Activated naive CD4-positive, alpha-beta T cell treated with anti-CD3 and anti-CD28 coated beads, Interleukin-2, amount 50 U/mL, for 16 hours (primary cell): ENCODE measurements at places on chromosomes 3 and 15.

- no peak for DNase-seq
Observed at GRCh38 chr3:46135475-46135874, 72.6 kb downstream of the CCR1 start.

- no peak for DNase-seq
Observed at GRCh38 chr3:125151442-125151817, 61.1 kb downstream of the SLC12A8 start.

DNA sequence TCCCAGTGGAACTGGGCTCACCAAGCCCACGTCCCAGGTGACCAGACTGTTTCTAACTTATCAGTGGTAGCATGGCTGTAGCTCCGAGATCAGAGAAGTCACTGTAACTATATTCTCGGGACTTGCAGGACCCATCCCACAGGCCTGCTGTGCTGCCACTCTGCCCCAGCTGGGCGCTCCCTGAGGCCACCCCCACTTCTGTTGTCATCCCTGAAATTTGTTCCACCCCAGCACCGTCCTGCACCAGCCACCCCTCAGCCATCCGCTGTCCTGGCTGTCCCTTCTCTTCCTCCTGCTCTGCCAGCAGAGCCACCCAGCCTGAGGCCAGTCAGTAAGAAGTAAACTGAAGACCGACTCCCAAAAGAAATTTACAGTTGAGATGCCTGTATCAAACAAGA is 33.0 kb upstream of the VILL start:
- DNase-seq, result no peak

- no peak for DNase-seq
Observed at GRCh38 chr3:153762411-153763235, 358.6 kb upstream of the ARHGEF26 start.

GRCh38 chr3:43949594-43949993 is 258.9 kb downstream of the ABHD5 start:
- no peak for DNase-seq

DNA sequence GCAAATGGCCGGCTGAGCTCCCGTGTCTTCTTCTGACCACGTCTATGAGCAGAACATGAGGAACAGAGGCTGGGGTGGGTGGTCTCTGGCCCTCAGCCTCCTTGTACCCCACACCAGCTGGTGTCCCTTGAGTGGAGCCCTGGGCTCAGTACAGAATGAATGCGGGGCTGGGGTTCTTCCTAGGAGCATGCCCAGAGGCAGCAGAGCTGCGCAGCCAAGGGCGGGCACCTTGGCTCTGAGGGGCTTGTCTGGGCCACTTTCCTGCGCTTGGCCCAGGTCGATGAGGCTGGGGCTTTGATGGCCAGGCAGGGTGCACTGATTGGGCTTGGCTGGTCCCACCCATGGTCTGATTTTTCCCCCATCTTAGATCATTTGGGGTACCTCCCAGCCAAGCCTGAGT is 6.4 kb downstream of the SCN5A start:
- no peak for DNase-seq

DNA sequence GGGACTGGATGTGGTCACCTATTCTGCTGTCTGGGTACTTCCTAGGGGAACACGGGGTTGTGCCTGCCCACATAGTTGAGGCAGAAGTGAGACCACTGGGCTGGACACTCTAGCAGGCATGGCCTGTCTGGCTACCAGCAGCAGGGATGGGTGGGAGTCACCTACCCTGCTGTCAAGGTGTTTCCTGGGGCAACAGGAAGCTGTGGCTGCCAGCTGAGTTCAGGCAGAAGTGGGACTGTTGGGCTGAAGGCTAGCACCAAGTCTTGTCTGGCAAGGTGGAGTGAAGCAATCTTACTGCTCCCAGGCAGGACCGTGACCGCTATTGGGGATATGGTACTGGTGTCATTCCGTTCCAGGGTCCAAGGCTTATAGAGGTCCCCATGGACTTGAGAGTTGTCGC is 20.3 kb upstream of the ZDHHC23 start:
- DNase-seq, result no peak

DNA sequence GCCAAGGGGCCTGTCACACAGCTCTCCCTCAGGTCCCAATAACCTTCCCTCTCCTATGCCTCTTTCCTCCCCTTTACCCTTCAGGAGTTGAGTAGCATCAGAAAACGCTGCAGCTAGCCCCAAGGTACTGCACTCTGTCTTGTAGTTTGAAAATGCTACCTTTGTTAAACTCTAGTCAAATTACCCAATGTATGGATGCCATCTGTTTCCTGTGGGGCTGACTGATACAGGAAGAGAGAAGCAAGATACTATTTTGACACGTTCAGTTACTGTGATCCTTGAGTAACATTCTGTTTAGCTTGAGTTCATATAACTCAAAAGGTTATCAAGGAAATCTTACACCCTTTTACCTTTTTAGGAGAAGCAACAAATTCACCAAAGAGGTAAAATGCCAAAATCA is 493.1 kb downstream of the FHIT start:
- no peak for DNase-seq

DNA sequence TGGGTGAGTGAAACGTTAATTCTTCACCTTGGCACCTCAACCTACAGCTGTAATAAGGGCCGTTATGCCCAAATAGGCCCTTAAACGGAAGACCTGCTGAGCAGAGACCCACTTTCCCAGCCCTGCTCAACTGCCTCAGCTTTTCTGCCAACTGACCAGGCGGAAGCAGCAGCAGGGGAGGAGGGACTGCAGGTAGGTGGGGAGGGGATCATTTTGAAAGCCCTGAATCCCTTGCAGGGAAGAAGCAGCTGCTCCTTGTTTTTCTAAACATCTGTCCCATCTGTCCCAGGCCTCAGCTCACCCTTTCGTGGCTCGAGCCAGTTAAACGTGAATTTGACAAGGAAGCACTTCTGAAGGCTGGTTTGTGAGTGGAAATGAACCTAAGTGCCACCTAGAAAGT is 978 bp upstream of the CMC1 start:
- no peak for DNase-seq

DNA sequence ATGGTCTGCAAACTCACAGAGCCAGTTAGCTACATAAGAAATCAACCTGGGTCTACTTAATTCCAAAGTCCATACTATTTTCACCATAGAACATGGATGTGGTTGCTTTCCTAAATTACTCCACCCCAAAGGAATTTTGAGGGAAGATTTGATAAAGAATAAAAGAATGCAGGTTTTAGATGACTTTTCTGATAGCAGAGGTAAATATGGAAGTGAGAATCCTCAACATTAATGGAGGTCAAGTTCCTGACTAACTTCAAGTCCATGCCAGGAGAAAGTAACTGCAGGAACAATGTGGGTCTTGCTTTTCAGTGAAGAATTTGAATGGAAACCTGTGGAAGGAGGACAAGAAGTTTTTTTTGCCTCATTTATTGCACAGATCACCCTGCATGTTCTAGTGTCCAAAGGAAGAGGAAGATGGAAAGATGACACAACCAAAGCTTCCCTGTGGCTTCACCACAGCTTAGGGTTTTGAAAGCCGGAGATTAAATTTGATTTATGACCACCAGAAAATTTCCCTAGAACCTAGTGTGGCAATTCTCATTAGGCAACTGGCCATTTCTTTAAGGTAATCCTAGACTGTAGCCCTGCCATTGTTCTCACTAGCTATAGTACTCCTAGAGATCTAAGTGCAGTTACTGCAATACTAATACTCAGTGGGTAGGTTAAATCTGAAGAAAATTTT is 429.7 kb downstream of the RAP2B start:
- DNase-seq, result no peak

GRCh38 chr3:122415762-122416654 is at the start of gene WDR5B:
Gene WDR5B (minus strand): TSS chr3:122416062. CDS start chr3:122415528, 534 bp downstream.
- DNase-seq, result peak; percentile 96

- no peak for DNase-seq
Observed at GRCh38 chr3:188505151-188505550, 351.2 kb downstream of the LPP start.

DNA sequence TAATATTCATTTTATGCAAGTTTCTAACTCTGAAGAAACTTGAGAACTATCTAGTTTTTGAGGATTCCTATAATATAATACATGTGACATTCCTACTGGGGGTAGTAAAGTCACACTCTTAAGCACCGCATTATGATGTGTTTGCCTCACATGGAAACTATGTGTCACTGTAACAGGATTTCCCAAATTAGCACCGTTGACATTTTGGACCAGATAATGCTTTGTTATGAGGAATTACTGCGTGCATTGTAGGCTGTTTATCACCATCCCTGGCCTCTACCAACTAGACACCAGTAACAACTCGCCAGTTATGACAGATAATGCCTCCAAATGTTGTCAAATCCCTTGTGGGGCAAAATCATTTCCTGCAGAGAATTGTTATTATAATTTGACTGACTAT is 267.8 kb downstream of the RAP2B start:
- DNase-seq, result no peak

DNA sequence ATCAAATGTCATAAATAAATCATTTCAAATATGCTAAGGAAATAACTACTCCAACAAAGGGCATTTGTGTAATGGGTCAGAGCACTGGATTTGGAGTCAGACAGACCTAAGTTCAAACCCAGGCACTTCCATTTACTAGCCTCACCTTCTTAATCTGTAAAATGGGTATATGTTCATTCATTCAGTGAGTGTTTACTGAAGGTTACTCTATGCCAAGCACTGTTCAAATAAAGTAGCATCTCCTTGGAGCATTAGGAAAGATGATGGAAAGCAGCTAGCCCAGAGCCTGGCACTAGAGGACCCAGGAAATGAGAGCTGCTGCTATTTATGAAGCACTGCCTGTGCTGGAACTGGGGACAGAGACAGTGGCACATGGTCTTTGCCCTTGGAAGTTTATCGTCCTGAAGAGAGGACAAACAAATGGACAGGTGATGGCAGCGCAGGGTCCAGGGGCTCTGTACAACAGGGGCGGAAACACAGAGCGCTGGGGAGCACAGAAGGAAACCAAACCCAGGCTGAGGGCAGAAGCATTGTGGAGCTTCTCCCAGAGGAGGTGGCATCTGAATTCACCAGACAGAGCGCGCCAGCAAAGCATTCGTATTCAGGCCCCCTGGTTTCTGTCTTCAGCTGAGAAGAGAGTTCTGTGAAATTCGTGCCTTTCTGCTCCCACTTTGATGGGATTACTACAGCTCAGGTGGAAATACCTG is 19.0 kb downstream of the TM4SF4 start:
- DNase-seq, result no peak

DNA sequence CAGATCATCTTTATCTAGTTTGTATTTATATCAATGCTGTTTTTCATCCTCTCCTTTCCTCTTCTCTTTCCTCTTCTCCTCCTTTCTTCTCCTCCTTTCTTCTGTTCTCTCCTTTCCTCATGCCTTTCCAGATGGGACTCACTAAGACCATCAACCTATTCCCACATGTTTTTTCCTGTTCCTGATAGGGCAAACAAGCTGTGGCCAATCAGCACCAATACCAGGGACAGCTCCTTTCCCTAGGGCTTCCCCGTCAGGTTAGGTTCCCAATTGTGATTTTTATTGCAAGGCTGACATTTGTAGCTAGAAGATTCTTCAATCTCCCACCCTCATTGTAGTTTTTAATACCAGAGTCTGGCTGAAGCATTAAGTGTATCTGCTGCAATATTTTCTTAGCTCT is 76.3 kb upstream of the COL8A1 start:
- no peak for DNase-seq

DNA sequence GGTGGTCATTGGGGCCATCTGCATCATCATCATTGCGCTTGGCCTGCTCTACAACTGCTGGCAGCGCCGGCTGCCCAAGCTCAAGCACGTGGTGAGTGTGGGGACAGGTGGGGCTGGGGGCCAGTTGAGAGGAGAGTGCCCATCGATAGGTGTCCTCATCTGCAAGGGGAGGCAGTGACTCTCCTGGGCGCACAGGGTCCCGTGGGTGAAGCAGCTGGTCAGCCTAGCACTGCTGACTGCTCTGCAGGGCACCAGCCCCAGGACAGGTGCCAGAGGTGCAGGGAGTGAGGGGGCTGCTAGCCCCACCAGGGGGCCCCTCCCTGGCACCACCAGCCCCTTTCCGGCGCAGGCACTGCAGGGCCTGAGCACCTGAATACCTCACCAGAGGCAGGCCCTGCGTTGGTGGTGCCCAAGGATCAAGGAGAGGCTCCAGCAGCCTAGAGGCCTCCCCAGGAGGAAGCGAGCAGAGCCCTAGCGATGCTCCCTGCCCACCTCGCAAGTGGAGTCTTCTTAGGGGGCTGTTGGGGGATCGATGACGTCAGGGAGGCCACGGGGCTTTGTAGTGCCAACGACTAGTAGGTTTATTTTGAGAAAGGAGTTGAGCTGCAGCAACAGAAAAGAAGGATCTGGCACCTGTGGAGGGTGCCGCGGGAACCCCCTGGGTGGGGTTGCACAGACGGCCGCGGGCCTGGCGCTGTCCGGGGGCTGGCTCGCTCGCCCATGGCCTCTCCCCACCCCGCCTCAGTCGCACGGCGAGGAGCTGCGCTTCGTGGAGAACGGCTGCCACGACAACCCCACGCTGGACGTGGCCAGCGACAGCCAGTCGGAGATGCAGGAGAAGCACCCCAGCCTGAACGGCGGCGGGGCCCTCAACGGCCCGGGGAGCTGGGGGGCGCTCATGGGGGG is 976 bp upstream of the ABTB1 start:
- DNase-seq, result peak; percentile 5

DNA sequence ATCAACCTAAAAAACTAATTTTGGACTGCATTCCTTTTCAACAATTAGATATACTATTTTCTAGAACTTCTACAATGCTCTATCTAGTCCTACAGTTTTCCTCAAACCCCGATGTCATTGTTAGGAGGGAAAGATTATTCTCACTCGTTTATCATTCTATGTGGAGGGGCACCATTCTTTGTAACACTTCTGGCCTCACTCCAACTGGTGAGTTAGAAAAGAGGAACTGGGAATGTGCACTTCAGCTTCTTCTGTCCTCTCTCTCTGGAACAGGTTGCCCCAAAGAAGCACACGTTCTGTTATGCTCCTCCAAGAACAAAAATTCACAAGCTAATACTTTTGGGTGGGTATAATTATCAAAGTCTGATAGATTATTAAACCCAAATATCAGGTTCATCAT is 137.9 kb downstream of the UACA start:
- DNase-seq, result no peak

DNA sequence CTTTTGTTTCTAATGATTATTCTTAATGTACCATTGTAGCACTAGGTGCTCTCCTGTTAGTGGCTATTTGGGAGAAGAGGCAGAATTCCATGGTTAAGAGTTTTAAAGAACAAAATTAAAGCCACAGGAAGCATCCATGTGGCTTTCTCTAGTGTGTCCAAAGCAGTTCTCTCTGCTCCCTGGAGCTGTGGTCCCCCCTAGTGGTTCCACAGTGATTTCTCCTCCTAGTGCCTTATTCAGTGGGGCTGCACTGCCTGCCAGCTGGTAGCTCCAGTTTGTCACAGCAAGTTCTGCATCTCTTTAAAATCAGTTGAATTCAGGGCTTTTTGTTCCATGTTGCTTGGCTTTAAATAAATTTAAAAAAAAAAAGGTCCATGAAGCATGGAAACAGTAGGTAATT is 39.6 kb upstream of the FAM98B start:
- no peak for DNase-seq

DNA sequence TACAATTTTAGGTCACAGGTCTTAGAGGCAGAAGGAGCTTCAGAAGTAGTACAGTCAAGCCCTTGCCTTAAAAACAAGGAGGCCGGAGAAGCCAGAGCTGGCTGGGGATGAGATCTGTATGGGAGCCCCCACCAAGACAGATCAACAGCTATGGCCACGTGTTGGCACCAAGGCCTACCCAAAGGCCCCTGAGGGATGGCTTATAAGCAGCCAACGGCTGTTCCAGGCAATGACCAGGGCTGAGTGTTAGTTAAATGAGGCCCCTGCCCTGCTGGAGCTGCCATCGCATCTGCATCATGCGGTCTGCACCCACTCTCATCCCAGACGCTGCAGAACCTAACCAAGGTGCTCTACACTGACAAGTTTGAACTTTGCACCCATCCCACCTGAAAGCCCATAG is 43.3 kb downstream of the CCDC12 start:
- no peak for DNase-seq
